CD4-positive, alpha-beta T cell treated with Interleukin-17A for 4 hours (primary cell): ENCODE measurements at places on chromosomes 12 and 14.

GRCh38 chr12:76032043-76032981 is 736 bp upstream of the PHLDA1 start:
- peak; percentile 48 for DNase-seq

- no peak for DNase-seq
Measured at GRCh38 chr12:108390495-108391203, 51.5 kb upstream of the CMKLR1 start.

DNA sequence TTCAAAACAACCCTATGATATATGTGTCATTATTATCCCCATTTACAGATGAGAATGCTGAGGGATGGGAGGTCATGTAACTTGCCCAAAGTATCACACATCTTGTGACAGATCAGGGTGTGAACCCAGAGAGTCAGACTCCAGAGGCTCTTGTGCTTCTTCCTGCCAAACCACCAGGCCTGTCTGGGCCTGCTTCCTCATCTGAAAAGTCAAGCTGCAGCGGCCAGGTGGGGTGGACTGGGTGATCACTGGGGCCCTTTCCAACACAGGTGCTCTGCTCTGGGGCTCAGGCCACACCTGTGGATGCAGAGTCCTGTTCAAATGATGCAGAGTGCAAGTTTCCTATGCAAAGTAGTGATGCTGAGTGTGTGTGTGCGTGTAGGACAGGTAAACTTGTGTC is 26.7 kb downstream of the TSPAN11 start:
- DNase-seq: no peak

DNA sequence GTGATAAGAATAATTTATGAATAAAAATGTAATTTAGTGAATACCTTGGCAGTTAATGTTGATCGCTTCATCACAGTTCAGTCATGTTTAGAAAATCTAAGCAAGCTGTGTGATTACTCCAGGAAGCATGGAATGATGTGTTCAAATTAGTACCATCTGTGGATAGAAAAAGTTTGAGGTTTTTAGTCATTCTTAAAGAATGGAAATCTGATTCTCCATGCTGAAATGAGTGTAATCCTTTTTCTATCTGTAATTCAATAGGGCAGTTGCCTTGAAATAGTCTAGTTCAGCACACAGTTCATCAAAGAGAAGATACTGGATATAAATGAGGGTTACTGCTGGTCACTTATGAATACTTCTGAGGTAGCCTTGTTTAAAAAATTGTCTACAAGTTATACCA is 127.2 kb upstream of the MYF6 start:
- no peak for DNase-seq

- no peak for DNase-seq
Measured at GRCh38 chr12:32420356-32420755, 21.0 kb downstream of the FGD4 start.

DNA sequence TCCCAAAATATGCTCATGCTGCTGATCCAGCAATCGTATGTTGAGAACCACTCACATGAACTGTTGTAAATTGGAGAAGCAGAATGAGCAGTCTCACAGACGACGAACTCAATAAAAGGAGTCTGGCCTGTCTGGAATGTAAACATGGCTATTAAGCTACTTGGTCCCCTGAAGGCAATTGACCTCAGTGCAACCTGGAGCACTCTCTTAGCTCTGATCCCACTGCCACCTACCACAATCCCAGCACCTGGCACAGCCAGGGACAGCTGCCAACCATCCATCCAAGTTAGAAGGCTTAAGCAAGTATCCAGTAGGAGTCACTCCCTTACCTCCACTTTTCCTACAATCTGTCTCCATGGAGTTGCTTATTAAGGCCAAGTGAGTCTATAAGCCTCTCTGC is 406.9 kb upstream of the CLEC14A start:
- DNase-seq: no peak

- DNase-seq: no peak
Measured at GRCh38 chr12:122352394-122352793, 70.1 kb downstream of the CLIP1 start.

- no peak for DNase-seq
Measured at GRCh38 chr12:26535826-26536225, 297.2 kb downstream of the ITPR2 start.

GRCh38 chr14:70782361-70782760 is 27.0 kb downstream of the MAP3K9 start:
- DNase-seq: no peak

- no peak for DNase-seq
Measured at GRCh38 chr14:104688505-104689108, 811 bp upstream of the INF2 start.

- DNase-seq: no peak
Measured at GRCh38 chr14:76775695-76776427, 14.6 kb downstream of the VASH1 start.

DNA sequence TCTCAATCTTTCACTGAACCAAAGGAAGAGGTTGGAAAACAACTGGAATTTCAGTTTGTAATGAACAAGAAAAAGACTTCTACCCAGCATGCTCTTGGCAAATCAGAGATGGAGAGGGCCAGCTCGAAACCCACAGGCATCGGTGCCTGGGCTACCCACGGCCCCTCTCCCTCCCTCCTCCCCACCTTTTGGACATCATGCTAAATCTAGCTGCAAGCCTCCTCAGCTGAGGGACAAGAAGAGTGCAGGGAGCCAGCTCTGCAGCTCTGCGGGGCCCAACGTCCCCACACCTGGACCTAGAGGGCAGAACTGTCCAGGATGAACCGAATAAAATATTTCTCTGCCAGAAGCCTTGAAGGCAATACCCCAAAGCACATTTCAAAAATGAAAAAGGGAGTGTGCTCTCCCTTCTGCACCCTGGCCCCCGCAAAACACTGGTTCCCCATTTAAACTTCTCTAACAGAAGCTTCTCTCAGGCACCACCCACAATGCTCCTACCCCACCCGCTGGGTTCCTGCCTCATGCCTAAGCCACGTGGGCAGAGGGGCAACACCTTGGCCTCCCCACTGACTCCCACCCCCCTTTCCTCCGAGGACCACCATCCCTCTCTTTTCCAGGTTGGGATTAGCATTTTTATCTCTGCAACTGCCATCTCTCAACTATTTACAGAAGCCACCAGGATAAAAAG is 8.2 kb downstream of the CAMKK2 start:
- DNase-seq: no peak

DNA sequence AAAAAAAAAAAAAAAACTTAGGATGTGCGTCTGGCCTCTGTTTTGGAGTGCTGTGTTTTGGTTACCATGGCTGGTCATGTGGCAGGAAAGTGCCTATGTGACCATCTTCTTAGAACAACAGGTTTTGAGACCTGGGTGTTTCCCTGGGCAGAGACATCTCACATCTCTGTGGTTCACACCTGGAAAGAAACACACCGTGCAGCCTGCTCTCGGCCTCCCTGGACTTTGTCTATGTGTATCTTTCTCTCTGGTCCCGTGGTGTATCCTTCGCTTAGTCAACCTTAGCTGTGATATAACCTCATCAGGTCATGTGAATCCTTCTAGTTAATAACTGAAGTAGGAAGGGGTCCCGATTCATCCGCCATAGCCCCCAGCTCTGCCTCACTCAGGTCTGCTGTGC is 22.6 kb downstream of the ACADS start:
- DNase-seq: no peak

GRCh38 chr14:56687123-56687522 is 107.5 kb downstream of the TMEM260 start:
- DNase-seq: no peak

GRCh38 chr14:101828046-101828445 is 66.5 kb downstream of the PPP2R5C start:
- DNase-seq: no peak

GRCh38 chr12:122368361-122369073 is 54.0 kb downstream of the CLIP1 start:
- DNase-seq: no peak

GRCh38 chr12:101925935-101926334 is 48.6 kb downstream of the DRAM1 start:
- no peak for DNase-seq

DNA sequence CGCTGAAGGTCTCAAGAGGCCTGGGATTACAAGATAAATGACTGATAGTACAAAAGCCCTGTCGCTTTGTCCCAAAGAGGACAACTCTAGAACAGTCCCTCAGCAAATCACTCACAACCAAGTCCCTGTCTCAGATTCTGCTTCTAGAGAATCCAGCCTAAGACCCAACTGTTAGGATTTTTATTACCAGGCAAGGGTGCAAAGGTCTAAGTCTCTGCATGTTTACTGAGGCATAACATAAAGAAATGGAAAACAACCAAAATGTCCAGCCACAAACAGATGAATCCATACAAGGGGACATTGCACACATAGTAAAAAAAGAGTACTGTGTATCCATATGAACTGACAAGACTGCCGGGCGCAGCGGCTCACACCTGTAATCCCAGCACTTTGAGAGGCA is 104.1 kb downstream of the FOXN3 start:
- no peak for DNase-seq

DNA sequence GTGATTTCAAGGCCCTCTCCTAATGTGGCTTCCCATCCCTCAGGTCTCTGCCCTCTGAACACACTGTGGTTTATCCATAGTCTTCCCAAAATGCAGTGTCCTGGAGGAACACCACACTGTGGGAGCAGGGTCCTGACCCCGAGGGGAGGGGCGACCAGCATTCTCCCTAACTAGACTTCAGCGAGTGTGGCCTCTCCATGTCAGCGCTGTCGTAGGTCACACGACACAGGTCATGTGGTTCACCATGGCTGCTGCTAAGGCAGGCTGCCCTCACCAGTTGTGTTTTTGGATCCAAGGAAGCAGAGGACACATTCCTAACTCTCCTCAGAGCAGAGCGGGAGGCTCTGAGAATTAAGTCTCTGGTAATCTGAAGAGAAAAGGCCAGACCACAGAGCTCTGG is 50.5 kb downstream of the SSH1 start:
- no peak for DNase-seq

- DNase-seq: no peak
Measured at GRCh38 chr12:65960820-65961189, 136.5 kb downstream of the HMGA2 start.

DNA sequence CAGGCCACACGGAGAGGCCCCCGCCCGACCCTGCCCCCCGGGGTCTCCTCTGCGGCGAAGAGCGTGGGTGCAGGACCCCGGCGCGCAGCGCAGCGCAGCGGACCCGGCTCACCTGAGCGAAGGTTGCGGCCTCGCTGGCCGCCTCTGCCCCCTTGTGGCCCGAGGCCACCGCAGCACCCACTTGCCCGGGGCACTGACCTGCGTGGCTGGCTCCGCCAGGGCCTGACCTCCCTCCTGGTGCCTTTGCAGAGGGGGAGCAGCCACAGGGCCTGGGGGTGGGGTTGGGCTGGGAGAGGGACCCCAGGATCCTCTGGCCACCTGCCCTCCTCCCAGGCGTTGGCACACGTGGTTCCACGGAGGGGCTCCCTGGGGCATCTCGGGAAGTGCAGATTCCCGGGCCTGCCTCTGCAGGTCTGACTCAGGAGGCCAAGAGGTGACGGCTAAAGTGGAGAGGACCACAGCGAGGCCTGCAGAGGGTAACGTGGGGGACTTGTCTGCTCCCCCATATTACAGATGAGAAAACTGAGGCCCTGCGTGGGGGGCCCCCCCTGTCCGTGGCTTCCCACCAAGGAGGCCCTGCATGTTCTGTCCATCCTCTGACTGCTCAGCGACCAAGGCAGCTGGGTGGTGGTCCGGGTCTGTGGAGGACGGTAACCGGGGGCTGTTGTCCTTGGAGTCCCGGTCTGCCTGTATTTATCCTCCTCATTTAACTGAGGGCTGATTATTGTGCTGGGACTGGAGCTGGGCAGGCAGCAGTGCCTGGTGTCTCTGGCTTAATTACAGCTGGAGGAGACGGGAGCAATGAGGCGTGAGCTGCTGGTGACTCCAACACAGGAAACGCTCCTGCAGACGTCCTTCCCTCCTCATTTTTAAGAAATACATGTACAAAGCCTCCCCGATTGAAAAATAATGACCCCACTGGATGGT is 67.9 kb upstream of the BEGAIN start:
- peak; percentile 62 for DNase-seq

DNA sequence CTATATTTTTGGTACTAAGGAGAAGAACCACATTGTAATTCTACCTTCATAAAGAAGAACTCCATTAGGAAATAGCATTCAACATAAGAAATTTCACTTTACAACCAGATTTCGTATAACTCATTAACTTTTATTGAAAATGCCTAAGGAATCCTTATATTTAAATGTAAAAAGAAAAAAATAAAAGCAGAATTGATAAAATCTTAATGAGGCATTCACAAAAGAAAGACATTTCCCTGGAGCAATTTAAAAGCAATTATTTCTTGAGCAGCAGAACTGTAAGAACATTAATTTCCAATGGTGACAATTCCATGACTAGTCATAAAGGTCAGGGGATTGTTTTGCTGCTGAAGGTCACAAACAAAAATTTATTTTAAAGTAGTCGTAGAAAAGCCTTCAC is 1192.8 kb upstream of the TMEM132C start:
- DNase-seq: no peak

GRCh38 chr12:116455540-116456329 is 103.4 kb upstream of the MAP1LC3B2 start:
- no peak for DNase-seq

- DNase-seq: no peak
Measured at GRCh38 chr14:95663226-95663797, 22.9 kb upstream of the TCL1B start.

DNA sequence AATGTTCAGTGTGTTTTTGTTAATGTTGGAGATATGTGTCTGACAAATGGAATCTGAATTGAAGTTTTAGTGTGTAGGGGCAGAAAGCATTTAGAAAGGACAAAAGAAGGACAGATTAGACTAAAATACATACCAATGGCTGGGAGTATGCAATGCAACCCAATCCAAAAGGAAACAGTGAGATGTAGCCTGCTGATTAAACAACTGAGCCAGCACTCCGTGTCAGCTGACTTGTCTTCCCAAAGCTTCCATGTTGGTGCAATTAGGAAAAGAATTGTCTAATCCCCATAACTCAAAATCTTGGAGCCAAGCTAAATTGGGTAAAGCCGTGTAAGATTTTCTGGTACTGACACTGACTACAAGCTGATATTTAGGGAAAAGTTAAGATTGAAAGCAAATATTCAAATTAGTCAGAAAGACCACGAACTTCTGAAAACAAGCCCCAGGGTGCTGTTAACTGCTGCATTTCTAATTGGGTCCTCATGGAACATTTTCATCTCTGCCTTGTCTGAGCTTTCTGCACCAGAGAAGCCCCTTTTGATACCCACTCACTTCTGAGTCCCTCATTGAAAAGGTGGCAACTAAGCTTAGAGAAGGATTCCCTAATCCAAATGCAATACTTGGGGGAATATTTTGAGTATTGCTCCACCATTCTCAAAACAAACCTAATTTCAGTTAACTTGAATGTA is 109.1 kb downstream of the DAD1 start:
- no peak for DNase-seq

DNA sequence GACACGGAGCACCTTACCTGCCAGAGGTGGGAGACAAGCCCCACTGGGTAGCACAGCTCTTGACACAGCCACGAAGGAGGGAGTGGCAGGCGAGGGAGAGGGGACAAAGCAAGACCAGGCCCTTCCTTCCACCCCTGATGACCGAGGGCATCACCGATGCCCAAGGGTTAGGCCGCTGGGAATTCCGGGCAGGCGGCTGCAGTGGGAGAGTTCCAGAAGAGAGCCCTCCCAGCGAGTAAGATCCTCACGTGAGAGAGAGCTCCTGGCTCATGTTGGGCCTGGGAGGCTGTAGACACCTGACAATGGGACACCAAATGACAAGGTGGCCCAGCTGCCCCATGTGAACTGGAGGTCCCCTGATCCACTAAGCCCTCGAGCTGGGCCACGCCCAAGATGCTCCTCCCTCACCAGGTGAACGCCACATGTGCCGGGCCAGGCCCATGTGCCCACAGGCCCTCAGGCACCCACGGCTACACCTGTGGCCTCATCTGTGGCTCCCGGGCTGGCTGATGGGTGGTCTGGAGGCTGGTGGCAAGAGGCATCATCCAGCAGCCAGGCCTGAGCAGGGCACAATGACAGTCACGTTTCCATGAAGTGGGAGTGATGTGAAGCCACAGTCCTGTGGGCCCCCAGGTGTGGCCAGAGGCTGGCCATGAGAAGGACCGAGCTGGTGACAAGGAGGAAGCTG is 32.1 kb upstream of the C14orf180 start:
- DNase-seq: no peak
